Dermis blood vessel endothelial cell (primary cell): ENCODE measurements at places on chromosomes 5 and 9.

DNA sequence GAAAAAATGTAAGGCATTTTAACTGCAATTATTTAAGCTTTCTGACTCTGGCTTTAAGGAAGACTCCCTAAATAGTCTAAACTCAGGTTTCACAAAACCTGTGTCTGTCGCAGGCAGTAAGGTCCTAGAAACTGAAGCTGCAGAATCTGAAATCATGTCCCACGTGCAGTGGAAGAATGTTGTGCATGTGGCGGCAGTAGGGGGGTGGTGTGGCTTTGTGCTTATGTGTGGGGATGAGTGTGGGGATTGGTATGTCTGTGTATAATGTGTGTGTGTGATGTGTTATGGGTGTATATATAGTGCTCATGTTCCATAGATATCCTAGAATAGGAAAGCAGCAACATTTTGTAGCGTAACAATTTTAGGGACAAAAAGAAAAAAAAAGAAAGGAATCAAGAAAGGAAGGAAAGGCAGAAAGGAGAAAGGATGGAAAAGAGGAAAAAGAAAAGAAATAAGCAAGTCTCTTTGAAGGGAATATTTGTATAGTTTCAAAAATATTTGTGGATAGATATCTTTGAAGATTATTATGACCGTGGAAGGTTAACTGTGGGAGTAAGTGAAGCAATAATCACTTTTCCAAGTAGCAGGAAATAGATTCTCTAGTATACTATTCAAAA, 6.6 kb downstream of the ANKDD1B start:
- DNase-seq, result no peak

DNA sequence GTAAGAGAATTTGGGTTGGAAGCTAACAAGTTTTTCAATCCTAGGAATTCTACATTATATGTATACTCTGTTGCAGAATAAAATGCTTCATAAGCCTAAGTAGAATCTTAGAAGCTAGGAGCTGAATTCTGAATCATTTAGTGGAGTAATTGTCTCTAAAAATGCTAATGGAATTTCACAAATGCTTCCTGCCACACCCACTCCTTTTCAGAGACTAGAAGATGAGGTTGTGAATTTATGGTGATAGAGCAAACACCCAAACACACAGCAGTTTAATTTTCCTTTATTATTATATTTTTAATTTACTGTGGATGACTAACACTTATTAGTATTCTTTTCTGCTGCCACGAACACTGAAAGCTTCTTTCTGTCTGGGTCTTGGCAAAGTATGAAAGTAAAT, 208.0 kb upstream of the PDE4D start:
- no peak for DNase-seq

DNA sequence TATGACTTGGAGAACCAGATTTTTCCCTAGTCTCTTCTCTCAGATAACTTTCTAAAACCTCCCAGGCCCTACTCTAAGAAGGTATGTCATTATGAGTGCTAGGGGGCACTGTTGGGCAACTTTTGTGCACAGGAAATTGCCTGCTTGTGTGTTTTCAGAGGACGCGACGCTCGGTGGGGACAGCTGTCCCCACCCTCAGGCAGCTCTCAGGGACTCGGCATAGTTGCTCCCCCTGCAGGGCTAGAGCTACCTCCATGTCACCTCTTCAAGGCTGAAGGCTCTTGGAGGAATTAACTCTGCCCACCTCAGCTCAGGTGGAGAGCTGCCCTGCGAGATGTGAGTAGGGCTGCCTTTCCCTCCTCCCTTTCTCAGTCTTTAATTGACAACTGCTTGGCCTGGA, 10.2 kb upstream of the TIFAB start:
- DNase-seq, result peak; percentile 66

- no peak for DNase-seq
Measured at GRCh38 chr5:71701407-71701806, 17.7 kb upstream of the CARTPT start.

GRCh38 chr9:120775859-120776258, 17.4 kb downstream of the FBXW2 start:
- no peak for DNase-seq

DNA sequence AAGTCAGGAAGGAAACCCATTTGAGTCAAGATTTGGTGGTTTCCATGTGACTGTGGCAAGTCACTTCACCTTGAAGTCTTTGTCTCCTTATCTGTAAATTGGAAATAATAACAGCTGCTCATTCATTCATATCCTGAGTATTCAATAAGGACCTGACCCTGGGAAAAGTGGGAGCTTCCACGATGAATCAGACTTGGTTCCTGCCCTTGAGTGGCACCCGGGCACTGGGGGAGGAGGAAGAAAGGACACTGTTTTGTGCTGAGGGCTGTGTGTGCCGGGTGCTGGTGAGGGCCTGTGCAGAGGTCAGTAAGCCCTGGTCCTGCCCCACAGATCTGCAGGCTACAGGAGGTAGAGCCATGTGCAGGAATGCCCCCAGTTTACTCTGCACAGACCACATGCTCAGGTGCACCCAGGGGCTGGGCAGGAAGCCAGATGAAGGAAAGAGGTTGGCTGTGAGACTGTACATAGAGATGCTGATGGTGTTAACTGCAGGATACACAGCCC, 6.8 kb downstream of the NDST1 start:
- peak; percentile 91 for DNase-seq

GRCh38 chr9:131593936-131594665, 48.8 kb downstream of the PRRT1B start:
- no peak for DNase-seq
